ENCODE measurements at places on chromosomes 5 and 9.
A peak's percentile ranks its signal among the peaks of the same experiment; 100 is the strongest.

- DNase-seq: no peak
Observed at GRCh38 chr9:68931821-68932220, 82.1 kb downstream of the PRKACG start.

- DNase-seq: peak; percentile 75
Observed at GRCh38 chr9:97109194-97109811, 70.4 kb upstream of the CTSV start.

DNA sequence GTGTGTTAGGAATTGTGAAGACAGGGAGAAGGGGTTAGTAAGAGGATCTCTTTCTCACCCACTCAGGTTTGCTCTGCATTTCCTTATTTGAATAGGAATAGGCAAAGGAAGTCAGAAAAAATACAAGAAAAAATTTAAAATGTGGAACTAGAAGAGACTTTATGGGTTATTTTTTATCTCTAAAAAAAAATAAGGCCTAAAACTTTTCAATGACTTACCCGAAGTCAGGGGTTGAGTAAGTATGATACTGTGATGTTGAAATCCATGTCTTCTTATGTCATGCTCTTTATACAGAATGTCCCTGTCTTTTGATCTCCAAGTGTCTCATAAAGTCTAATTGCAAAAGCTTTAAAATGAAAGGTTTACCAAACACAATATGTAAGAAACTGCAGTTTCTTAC lies 148.3 kb upstream of the PIK3R1 start:
- no peak for DNase-seq

- no peak for DNase-seq
Observed at GRCh38 chr5:74392711-74393351, 247.7 kb downstream of the ENC1 start.

DNA sequence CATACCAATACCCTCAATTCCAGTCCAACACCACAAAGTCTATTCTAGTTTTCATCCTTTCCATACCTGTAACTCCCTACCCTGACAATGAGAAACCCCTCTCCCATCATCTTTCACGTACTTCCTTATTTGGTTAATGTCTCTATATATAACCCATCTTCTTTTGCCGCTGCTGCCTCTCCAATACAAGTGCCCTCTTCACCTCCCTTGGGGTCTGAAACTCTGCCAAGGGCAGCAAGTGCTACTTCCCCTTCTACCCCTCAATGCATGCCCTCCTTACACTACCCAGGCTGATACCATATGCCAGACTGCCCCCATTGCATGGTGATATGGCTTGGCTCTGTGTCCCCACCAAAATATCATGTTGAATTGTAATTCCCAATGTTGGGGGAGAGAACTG lies 24.4 kb upstream of the SMIM15 start:
- DNase-seq: no peak

DNA sequence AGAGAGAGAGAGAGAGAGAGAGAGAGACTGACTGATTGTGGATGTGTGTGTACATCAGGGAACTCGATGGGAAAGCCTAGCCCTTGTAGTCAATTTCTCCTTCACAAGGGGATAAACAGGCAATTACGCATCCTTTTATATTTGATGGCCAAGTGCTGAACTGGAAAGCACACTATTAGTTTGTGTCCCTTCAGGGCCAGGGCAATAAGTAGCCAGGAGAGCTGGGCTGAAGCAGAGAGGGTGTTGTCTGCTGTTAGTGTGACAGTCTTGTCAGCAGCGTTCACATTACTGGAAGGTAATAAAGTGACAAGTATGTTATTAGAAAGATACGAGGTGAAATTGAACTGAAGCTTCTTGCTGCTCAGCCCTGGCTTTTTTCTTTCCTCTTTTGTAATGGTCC lies 457.7 kb downstream of the BNC2 start:
- no peak for DNase-seq

GRCh38 chr9:100819980-100820379 lies 208.5 kb upstream of the PLPPR1 start:
- DNase-seq: no peak

Measured in hematopoietic multipotent progenitor cell treated with erythropoietin and hydrocortisone succinate and interleukin-3 and kit ligand, for 8 days (in vitro differentiated cells).